ENCODE measurements at places on chromosomes 12 and 14.

- DNase-seq = no peak
These were observed 24.6 kb upstream of the APOF start for GRCh38 chr12:56387152-56387736.

- peak; percentile 91 for DNase-seq
These were observed 13.7 kb downstream of the COA8 start for GRCh38 chr14:103576371-103577024.

GRCh38 chr12:52713960-52714886 lies 10.9 kb upstream of the KRT77 start:
- no peak for DNase-seq

DNA sequence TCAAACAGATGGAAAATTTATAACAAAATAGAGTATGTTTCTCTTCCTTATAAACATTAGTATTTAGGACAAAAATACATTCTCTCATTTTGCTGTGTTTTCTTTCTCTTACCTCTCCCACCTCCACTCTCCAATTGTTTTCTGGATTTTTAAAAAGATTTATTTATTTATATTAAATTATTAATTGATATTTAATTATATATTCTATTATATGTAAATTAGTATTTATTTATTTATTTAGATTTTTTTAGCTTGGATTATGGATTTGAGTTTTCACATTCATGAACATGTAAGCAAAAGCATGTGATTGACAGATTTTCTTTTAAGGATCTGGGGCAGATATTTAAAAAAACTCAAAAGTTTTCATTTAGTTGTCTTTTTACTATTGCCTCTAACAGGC lies 35.6 kb downstream of the SCN8A start:
- no peak for DNase-seq

- DNase-seq = no peak
These were observed 11.6 kb downstream of the SIX1 start for GRCh38 chr14:60637479-60638315.

DNA sequence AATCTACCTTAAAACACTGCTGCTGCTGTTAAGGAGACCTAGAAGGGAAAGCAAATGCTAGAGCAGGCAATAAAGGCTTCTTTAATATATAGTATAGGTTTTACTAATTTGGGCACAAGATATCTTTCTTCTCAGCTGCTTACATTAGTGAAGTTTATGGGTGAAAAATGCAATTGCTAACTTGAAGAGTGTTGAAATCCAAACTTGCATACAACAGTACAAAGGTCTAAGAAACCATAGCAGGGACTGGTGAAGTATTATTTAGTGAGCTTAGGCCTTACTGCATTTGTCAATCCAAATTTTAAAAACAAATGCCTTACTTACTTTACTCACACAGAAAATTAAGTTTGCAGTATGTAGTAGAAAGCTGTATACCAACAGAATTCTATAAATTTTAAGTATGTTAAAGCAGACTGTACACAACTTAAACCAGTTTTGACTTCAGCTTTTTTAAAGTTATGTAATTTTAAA lies 1.4 kb upstream of the AP4S1 start:
- DNase-seq = no peak

- DNase-seq = peak; percentile 40
These were observed 4.6 kb downstream of the PAWR start for GRCh38 chr12:79686171-79686570.

DNA sequence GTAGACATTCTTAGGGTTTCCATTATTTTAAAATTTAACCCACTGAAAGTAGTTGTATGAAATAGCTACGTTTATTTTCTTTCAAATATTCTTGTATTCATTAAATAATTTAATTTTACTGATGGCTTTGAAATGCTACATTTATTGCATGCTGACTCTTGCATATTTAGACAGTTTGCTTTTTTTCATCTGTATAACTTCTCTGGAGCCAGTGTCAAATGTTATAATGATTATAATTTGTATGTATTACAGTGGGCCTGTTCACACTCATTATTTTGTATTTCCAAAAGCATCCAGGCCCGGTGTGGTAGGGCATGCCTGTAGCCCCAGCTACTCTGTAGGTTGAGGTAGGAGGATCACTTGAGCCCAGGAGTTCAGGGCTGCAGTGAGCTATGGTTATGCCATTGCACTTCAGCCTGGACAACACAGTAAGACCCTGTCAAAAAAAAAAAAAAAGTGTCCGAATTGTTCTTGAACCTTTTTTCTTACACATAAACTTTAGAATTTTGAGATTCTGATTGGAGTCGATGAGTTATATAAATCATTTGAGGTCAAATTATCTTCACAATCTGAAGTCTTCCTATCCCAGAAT lies 905 bp downstream of the ZNF84 start:
- DNase-seq = no peak

Measured in MCF 10A (cell line).